ENCODE measurements at places on chromosomes 16 and 17.

DNA sequence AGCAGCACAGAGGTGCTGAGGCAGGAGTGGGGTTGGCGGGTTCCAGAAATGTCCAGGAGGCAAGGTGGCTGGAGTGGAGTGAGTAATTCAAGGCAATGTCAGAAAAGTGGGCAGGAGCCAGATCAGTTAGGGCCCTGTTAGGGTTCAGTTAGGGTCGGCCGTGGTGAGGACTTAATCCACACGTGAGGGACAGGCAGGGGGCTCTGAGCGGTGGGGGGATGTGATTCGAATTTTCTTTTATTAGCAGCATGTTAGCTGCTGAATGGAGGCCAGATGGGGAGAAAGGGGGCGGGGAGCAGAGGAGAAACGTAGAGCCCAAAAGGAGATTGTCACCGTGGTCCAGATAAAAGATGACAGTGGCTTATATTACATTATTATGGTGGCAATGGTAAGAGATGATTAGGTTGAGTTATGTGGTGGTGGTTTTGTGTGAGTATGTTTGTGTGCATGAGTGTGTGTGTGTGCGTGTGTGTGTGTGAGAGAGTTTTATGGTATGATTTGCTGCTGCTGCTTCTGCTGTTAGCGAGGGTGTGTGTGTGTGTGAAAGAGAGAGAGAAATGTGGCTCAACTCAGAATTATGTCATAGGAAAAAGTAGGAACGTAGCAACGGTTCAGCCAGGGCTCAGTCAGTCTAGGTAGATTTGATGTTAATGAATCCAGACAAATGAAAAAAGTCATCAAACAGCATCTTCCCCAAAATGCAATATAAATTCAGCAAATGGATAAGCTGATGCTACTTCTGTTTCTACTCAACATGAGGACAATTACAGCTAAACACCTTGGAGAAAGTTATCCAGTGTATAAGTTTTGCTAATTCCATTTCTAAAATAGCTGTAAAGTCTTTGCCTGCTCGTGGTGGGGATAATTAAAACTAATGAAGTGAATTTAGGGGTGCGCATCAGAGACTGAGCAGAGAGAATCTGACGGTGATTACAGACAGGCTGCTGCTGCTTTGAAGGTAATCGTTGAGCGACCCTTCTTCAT lies 390.6 kb downstream of the HAPSTR1 start:
- DNase-seq = no peak

DNA sequence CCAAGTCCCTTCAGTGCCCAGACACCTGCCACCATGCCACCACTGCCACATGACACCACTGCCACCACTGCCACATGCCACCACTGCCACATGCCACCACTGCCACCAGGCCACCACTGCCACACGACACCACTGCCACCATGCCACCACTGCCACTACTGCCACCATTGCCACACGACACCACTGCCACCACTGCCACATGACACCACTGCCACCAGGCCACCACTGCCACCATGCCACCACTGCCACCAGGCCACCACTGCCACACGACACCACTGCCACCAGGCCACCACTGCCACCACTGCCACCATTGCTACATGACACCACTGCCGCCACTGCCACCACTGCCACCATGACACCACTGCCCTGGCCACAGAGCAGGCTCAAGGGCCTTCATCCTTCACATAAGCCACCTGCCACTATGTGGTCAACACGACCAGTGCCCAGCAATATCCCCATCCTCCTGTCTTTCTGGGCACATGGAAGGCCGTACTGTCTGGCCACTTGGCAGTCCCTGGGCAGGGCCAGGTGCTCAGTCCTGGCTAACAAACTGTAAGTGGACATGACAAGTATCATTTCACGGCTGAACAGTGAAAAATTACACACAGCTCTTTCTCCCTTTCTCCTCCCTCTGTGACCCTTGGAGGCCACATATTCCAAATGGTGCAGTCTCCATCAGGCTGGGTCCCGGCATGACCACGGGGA lies 33.1 kb downstream of the ABR start:
- DNase-seq = no peak

DNA sequence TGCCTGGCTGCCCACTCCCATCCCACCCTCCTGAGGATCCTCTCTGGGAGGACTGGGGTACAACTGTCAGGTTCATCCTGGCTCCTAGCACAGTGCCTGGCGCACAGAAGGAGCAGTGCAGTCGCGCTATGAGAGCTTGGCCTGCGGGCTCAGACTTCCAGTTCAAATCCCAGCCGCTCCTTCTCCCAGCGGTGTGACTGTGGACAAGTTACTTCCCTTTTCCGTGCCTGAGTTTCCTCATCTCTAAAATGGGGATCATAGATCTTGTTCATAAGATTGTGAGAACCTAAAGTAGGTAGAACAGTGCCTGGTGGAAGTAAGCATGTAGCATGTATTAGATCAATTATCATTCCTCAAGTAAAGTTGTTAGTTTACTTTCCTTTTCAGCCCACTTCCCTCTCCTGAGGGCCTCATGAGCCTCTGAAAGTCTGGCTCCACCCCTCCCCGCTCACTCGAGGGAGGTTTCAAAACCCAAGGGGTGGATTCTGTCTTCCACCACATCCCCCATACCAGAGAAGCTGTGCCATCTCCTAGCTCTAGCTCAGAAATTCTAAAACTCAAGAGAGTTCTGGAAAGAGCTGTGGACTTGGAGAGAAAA lies 19.9 kb upstream of the COL1A1 start:
- peak; percentile 36 for DNase-seq

GRCh38 chr17:57870283-57870635 lies 20.4 kb upstream of the MRPS23 start:
- peak; percentile 55 for DNase-seq

GRCh38 chr16:80346111-80346632 lies 194.6 kb upstream of the DYNLRB2 start:
- no peak for DNase-seq

DNA sequence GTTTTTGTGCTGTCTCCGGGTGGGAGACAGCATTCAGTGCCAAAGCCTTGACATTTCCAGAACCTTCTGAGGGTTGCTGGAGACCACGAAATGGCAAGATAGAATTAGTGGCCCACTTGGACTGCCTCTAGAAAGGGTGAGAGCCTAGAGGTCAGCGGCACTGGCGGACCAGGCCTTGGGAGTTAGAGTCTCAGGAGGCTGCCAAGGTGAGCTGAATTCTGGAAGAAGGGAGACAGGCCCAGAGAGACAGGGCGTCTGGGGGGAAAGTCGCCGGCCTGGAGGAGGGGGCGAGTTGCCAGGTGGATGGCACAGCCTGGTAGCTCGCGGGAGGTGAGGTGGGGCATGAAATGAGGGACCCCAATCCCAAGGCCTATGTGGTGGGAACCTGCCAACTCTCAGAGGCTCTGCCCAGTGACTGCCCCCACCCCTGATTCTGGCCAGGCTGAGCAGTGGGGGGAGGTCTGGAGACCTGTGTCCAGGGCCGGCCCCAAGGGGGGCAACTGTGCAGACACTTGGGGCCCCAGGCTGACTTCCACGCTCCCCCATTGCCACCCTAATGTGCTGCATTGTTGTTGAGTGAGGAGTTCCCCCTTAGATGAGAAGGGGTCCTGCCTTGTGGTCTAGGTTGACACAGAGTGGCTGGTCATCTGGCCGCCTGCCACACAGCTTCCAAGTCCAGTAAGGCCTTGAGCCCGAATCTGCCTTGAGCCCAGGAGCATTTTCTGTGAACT lies 211.1 kb upstream of the CIBAR2 start:
- no peak for DNase-seq

GRCh38 chr17:67549820-67550219 lies 167.9 kb upstream of the NOL11 start:
- no peak for DNase-seq

All from epithelial cell of esophagus (primary cell).